Stimulated activated CD4-positive, alpha-beta T cell treated with anti-CD3 and anti-CD28 coated beads, Interleukin-4, amount 100 ng/mL, for 48 hours (primary cell): ENCODE measurements at places on chromosomes 12 and 14.

GRCh38 chr12:50110127-50110761 lies 1.8 kb upstream of the COX14 start:
- no peak for DNase-seq

DNA sequence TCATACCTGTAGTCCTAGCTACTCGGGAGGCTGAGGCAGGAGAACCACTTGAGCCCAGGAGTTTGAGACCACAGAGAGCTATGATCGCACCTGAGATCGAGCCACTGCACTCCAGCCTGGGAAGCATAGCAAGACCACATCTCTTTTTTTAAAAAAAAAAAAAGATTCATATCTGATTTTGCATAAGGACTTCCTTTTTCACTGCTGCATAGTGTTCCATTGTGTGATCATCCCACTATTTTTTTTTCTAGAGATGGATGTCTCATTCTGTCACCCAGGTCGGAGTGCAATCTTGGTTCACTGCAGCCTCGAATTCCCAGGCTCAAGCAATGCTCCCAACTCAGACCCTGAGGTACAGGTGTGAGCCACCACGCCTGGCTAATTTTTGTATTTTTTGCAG lies 50.4 kb downstream of the PHETA1 start:
- DNase-seq: no peak

DNA sequence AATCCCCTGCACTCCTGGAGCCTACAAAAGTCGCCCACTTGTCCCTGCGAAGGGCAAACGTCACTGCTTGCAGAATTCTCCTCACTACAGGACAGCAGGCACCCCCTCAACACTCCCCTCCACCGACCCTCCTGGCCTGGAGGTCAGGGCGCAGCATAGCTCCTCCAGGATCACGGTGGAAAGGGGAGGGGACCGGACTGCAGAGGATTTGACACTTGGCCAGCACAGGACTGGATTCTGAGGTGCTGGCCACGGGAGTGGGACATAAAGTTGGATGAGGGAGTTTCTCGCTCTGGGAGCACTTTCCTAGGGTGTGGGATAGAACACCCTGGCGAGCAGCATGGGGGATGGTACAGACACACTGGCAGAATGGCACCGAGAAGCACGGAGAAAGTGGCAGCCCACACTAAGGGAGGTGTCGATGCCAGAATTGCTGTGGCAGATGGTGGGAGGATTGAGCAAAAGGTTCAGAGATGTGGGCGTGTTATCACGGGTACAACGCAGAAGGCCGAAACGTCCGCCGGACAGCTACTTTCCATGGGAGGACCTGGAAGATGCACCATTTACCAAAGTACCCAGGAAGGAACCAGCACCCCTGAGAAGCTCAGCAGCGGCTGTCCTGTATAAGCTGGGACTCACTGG lies 51.4 kb upstream of the DIO3 start:
- DNase-seq: no peak

DNA sequence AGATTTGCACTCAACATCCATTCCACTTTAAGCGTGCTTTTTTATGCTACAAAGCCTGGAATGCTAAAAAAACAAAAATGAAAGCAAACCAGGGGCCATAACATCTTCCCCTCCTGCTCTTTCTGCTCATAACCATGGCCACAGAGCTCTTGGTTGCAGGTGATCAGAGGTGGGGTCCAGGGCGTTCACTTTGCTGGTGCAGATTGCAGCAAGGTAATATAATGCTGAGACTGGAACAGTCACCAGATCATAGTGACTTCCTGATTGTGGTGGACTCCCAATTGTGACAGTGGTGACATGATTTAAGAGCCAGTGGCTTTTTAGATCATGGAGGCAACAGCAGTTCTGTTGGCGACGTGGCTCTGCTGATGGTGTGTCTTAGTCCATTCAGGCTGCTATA lies 115.0 kb upstream of the CPM start:
- no peak for DNase-seq

- DNase-seq: no peak
Observed at GRCh38 chr14:65959563-65960024, 526.6 kb upstream of the CCDC196 start.

GRCh38 chr14:53510281-53510912 lies 357.3 kb upstream of the DDHD1 start:
- no peak for DNase-seq

- DNase-seq: no peak
Observed at GRCh38 chr14:61482348-61483206, 161.2 kb downstream of the PRKCH start.

GRCh38 chr14:95314609-95315008 lies 5.1 kb downstream of the CLMN start:
- DNase-seq: peak; percentile 39

DNA sequence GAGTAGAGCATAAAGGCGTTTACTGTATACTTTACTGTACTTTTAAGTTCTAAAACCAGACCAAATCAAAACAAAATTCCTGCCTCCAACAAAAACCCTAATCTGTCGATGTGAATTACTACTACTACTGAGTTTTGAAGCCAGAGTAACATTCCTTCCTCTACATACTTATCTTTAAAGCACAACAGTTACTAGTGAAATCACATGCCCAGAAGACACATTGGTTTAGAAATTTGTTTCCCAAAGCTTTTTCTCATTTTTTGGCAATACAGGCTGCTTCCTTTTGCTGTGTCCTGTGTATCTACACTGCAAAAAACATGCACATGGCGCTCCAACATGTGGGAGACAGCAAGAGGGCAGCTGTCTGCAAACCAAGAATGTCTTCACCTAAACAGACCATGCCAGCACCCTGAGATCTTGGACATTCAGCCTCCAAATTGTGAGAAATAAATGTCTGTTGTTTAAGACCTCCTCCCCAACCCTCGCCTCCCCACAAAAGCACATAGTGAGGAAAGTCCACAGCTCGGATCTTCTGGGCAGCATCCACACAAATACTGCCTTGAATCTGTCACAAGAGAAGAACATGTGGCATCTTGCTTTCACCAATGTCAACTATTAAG lies 21.1 kb downstream of the SETD3 start:
- no peak for DNase-seq

GRCh38 chr14:24398293-24398652 lies 530 bp upstream of the NYNRIN start:
- DNase-seq: no peak

GRCh38 chr12:23204933-23205778 lies 580.2 kb downstream of the ETNK1 start:
- no peak for DNase-seq

DNA sequence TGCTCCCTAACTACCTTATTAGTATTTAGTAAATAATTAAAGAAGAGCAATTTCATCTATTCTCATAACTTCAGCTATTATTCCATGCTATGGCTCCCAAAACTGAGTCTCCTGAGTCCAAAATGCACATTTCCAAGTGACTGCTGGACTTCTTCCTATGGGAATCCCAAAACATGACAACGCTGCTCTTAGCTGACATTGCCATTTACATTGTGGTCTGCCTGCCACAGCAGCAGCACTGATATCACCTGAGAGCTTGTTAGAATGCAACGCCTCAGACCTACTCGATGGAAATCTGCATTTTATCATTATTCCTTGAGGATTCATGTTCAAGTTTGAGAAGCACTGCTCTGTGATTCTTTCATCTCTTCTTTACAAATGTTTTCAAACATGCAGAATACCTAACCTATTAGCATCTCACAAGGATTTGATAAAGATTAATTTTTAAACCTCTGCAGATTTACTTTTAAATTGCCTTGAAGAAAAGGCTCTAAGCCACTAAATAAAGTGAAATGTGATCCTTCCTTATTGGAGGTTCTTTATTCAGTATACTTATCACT lies 77.7 kb downstream of the SEC23A start:
- DNase-seq: no peak

DNA sequence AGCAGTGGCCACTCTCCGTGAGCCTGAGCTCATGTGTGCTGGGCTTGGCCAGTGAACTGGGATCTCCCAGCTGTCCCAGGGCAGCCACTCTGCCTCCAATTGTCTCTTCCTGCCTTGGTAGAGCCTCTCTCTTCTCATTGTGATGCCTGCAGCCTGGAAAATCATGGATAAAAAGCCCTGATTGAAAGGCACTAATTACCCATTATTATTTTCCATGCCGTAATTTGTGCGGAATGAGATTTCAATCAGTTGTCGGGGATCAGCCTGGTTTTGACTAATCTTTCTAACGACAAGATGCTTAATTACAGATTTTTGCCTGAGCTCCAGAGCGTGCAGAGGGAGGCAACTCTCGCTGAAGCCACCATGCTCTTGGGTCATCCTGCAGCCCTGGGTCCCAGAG lies 52.7 kb downstream of the ESRRB start:
- DNase-seq: no peak

DNA sequence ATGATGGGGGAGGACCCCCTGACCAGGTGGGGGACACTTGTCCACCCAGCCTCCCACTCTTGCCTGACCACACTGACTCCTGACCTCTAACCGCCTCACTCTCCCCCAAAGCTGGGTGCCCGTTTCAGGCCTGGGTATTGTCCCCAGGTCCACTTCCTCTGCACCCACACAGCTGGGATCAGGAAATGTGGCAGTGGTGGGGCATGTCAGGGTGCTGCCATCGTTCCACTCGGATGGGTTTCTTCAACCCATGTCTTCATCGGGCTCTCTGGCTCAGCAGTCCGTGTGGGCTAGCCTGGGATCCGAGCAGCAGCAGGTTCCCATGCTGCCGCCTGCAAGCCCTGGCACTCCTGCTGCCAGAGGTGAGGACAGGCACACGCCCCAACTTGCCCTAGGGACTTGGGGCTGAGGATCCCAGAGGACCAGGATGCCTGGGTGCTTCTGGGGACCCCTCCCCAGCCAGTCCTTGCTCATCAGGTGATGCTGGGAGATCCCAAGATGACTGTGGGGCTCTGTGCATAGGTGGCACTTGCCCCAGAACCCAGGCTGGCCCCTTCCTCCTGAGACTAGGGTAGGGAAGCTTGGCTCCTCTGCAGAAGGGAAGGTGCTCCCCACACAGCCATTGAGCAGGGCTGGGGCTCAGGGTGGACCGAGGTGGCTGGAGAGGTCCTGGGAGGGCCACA lies 2.9 kb upstream of the CLBA1 start:
- DNase-seq: no peak

DNA sequence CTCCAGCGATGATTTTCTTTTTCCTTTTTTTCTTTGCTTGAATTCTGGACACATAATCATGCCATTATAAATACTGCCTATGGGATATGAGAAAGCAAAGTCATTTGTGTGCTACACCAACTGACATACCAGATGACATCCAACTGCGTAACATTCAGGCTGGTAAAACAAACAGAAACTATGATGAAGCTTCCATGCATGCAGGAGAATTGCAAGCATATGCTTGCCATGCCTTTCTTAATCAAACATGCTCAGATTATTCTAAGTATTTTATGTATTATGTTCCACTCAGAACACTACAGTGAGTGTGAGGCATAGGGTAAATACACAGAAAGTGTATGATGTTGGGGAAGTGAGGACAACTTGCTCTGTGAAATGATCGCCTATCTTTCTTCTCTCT lies 97.4 kb downstream of the C12orf50 start:
- DNase-seq: no peak

DNA sequence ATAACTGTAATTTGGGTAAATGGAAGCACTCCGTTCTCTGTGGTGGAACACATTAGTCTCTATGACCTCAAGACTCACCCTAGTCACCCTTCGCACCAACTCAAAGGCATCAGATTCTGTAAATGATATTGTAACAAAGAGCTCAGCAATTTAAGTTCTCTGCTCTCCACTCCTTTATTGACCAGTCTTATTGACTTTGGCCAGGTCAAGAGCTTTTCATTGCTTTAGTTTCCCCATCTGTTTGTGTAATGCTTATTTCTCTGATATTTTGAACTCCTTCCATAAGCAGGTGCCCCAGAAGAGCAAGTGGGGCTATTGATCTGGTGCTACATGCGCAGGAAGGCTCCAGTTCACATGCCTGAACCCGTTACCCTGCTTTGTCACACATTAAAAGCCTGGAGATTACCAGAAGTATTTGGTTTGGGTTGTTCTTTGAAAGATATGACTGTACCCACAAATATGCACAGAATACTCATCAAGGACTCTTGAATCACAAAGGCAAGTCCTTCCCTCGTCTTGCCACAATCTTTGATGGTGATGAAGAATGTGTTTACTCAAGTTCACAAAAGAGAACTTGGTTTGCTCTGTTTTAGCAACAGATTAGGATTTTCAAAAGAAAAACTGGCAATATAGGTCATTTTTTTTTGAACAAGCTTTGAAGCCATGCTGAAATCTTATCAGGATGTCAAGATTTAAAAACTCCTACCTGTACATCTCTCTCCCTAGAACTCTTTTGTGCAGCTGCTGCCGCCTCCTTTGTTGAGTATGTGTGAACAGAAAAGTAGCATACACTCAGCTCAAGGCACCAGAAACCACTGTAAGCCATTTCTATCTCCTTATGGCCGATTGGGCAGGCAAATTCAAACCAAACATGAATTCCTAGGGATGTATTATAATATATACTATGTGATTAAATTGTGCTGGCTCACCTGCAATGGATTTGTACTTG lies 193.9 kb downstream of the BCAT1 start:
- DNase-seq: no peak

DNA sequence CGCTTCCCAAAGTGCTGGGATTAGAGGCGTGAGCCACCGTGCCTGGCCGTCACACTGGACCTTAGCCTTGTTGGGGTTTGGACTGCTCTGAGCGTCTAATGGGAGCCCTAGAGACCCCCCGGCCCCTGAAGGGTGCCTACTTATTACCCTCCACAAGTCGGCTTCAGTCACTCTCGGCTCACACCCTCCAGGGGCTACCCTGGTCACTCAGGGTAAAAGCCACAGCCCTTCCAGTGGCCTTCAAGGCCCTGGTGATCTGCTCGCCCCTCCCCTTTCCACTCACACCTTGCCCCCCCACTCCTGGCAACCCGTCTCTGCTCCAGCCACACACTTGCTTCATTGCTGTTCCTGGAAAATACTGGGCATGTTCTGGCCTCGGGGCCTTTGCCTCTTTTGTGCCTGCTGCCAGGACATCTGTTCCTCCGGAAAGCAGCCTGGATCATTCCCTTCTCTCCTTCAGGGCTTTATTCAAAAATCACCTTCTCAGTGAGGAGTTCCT lies 3.6 kb upstream of the MORN3 start:
- DNase-seq: no peak
